ENCODE measurements at places on chromosomes 1 and 21. TPM values are rescaled to one million over a fixed set of nuclear protein-coding genes. Genes with fewer than 3 reads are reported as not detected.

C1orf116 gene
- polyA plus RNA-seq = 11.9 TPM

KRTAP12-2 gene
- polyA plus RNA-seq = not detected

ADAMTSL4 gene
- 6.9 TPM for polyA plus RNA-seq

CD34 gene
- polyA plus RNA-seq = 69.4 TPM

- H3K4me1 ChIP-seq = no peaks in the 10 kb centered on the region
- H3K27ac ChIP-seq = no peak overlapping the region
- no peaks in the 10 kb centered on the region for H3K27me3 ChIP-seq
- no peak for DNase-seq
- no peak overlapping the region for H3K4me3 ChIP-seq
These were observed 195.7 kb downstream of the ROR1 start for GRCh38 chr1:63969441-63969901.

GRCh38 chr1:52348704-52349300, 17.2 kb downstream of the CC2D1B start:
- DNase-seq = no peak
- no peak overlapping the region for H3K27ac ChIP-seq
- no peaks in the 10 kb centered on the region for H3K4me1 ChIP-seq
- H3K4me3 ChIP-seq = no peak overlapping the region

GRCh38 chr1:6208723-6209660, 3.1 kb downstream of the RNF207 start:
- no peaks in the 10 kb centered on the region for H3K27me3 ChIP-seq
- peak; percentile 84 for DNase-seq
- H3K36me3 ChIP-seq = no peaks in the 10 kb centered on the region
- H3K4me3 ChIP-seq = no peak overlapping the region
- H3K4me1 ChIP-seq = no peaks in the 10 kb centered on the region

GRCh38 chr1:43933386-43934100, at the start of gene ARTN:
TSS of gene ARTN (plus strand) at chr1:43933801. CDS start at chr1:43935657, 1,856 bp downstream.
- no peak within 1 kb of the TSS for H3K27ac ChIP-seq
- no peaks in the 10 kb centered on the region for H3K27me3 ChIP-seq
- peak within 1 kb of the TSS; percentile 20 for H3K4me3 ChIP-seq
- peak; percentile 66 for DNase-seq

- H3K27me3 ChIP-seq = peaks cover 4% of the 10 kb centered on the region
- no peak overlapping the region for H3K4me3 ChIP-seq
- H3K4me1 ChIP-seq = no peaks in the 10 kb centered on the region
- H3K36me3 ChIP-seq = no peaks in the 10 kb centered on the region
- H3K27ac ChIP-seq = no peak overlapping the region
These were observed 168.5 kb upstream of the IRF2BP2 start for GRCh38 chr1:234778221-234779159.

DNA sequence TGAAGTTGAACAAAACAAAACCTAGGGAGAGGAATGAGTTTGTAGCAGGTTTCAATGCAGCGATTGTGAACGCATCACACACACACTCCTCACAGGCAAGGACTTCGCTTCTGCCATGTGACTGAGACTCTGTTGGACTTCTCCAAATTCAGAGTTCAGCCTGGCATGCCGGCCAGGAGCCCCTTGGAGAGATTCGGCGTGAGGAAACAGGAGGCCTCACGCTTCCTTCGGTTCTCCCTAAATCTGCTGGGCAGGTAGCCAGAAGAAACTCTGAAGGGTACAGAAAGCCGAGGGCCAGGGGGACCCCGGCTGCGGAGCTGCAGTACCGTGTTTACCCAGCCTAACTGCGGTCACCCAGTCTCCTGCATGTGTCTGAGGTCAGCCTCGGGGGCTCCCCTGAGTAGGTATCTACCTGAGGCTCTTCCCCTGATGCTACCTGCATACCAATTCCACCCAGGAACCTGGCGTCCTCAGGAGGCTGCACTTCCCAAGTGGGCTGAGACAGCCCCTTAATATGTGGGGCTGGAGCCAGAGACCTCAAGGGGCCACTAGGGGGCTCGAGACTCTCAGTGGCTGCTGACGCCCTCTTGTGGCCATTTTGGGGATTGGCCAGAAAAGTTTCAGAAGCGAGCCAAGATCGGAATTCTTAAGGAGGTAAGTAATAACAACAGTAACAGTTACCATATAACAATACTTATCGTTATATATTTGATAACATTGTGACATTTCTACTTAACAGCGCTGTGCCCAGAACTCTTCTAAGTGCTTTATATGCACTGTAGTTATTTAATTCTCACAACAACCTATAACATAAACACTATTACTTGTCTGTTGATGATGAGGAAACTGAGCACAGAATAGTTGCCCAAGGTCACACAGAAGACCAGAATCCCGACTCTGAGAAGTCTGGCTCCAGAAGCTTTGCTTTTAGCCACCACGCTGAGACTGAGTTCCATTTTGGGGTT, 2.7 kb upstream of the ANXA9 start:
- no peaks in the 10 kb centered on the region for H3K27me3 ChIP-seq
- peaks cover 42% of the 10 kb centered on the region for H3K4me1 ChIP-seq
- H3K36me3 ChIP-seq = no peaks in the 10 kb centered on the region
- H3K27ac ChIP-seq = peak overlapping the region; percentile 57

- no peaks in the 10 kb centered on the region for H3K36me3 ChIP-seq
- DNase-seq = no peak
- H3K27me3 ChIP-seq = no peaks in the 10 kb centered on the region
- no peak overlapping the region for H3K4me3 ChIP-seq
These were observed 16.9 kb downstream of the CAPZB start for GRCh38 chr1:19468397-19468956.

DNA sequence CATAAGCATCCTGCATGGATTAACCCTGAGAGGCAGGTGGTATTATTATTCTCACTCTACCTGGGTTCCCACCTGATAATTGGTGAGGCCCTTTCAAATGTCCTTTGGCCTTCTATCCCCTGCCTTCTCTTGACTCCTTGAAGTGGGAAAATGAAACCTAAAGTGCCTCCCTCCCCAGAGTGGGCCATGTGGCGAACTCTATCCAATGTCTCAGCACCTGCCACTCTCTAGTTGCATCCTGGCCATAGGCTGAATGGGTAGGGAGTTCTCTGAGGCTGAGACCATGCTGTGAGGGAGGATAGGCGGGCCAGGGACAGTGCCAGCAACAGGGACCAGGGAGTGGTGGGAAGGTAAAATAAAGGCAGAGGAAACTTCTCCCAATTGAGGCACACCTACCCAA, 35.3 kb downstream of the ELF3 start:
- H3K27me3 ChIP-seq = no peaks in the 10 kb centered on the region
- no peaks in the 10 kb centered on the region for H3K36me3 ChIP-seq
- H3K27ac ChIP-seq = peak overlapping the region; percentile 76
- DNase-seq = no peak
- H3K4me1 ChIP-seq = no peaks in the 10 kb centered on the region
- H3K4me3 ChIP-seq = no peak overlapping the region

Measured in kidney (tissue), 22 donors.